NCI-H460 (cell line): ENCODE measurements at places on chromosomes 16 and 17.

DNA sequence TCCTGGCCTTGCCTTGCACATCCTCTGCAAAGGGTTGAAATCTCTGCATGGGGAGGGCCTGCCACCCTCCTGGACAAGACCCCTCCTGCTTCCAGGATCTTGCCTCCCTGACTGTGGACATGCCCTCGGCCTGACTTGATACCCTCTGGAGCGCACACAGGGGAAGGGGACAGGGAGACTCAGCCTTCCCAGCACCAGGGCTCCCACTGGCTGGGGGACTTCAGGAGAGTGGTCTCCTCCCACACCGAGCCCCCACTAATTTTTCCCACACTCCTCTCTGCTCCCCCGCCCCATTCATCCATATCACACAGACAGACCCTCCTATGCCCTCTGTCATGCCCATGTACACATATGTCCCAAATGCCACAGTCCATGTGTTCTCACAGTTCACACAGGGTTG, 14.3 kb downstream of the SGCA start:
- DNase-seq, result no peak

GRCh38 chr17:4440021-4440420, 6.3 kb downstream of the SPNS3 start:
- DNase-seq, result no peak

GRCh38 chr16:12728469-12728868, 75.2 kb downstream of the CPPED1 start:
- DNase-seq, result no peak

DNA sequence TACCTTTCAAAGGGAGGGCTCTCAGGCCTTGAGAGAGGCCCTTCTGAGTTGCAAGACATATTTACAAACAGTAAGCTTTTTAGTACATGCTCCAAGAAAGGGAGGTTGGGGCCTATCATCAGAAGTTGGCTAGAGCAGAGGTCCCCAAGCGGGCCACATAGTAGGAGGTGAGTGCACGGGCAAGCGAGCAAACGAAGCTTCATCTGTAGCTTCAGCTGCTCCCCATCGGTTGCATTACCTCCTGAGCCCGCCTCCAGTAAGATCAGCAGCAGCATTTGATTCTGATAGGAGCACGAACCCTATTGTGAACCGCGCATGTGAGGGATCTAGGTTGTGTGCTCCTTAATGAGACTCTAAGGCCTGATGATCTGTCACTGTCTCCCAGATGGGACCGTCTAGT, 26.2 kb downstream of the PRDM7 start:
- DNase-seq, result no peak

DNA sequence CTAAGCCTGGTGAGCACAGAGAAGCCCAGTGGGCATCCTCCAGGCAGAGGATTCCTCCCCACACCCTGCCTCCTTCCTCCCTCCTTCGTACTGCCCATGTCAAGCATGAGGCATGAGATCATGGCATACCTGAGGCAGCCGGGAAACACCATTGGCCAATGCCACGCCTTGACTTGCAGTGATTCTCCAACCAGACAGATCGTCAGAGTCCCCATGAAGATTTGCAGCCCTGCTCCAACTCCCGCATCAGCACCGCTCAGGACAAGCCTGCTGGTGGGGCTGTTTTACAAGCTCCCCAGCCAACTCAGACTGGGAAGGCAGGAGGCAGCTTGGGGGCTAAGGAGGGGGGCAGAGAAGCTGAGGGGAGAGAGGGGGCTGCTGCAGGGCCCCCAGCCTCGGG, 2.9 kb upstream of the KRT16 start:
- DNase-seq, result no peak

DNA sequence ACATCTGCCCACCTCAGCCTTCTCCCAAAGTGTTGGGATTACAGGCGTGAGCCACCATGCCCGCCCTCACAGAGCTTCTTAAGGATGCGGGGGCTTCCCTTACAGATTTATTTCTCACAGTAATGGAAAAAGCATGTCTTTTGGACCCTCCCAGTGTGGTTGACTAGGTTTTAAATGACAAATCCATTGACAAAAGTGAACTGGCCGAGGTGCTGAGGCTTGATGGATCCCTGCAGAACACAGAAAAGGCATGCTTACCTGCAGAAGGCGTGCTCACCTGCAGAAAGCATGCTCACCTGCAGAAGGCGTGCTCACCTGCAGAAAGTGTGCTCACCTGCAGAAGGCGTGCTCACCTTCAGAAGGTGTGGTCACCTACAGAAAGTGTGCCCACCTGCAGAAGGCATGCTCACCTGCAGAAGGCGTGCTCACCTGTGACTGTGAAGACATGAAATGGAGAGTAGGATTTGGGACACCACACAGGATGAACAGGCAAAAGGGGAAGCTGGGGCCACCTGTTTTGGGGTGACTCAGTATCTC, 15.1 kb upstream of the BBS2 start:
- no peak for DNase-seq

DNA sequence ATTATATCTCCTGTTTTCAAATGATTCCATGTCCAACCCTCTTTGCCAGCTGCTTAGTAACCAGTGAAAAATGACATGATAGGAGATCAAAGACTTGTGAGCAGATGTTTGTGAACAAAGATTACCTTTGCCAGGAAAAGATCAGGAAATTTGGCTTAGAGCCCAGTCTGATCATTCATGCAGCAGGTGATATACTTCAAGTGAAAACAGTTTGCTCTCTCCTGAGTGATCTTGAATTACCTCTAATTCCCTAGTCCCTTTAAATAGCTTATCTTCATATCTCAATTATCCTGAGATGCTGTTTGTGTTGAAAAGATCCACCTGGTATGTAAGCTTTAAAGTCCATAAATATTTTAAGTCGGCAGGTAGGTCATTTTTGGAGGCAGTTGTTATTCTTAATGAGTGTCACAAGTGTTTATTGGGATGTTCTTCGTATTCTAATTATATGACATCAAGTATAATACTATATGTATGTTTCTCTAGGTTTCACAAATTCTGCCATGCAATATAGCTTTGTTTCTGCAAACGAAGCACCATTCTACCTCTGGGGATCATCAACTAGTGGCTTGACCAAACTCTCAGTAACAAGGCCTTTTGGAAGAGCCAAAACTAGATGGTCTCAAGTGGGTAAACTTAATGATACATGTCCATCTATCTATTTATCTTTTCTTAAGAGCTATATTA, 13.2 kb upstream of the VPS35L start:
- no peak for DNase-seq

GRCh38 chr17:57102122-57102521, 17.1 kb downstream of the AKAP1 start:
- DNase-seq, result no peak

DNA sequence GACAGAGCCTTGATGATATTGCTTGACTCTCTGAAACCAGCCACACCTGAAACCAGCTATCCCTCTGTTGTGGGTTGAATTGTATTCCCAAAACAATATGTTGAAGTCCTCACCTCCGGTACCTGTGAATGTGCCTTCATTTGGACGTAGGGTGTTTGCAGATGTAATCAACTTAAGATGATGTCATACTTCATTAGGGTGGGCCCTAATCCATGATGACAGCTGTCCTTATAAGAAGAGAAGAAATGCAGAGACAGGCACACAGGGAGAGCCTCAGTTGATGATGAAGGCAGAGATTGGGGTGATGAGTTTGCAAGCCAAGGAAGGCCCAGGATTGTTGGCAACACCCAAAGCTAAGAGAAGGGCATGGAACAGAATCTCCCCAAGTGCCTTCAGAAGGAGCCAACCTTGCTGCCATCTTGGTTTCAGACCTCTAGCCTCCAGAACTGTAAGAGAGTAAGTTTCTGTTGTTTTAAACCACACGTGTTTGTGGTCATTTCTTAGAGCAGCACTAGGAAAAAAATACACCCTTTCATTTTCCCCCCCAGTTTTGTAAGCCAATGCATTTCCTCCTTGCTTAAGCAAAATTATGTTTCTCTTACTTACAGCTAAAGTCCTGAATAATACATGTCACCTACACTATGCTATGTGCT, 29.4 kb upstream of the MYH10 start:
- DNase-seq, result no peak
